ENCODE measurements at places on chromosomes 1 and 21. TPM values are rescaled to one million over a fixed set of nuclear protein-coding genes. Genes with fewer than 3 reads are reported as not detected.

DNA sequence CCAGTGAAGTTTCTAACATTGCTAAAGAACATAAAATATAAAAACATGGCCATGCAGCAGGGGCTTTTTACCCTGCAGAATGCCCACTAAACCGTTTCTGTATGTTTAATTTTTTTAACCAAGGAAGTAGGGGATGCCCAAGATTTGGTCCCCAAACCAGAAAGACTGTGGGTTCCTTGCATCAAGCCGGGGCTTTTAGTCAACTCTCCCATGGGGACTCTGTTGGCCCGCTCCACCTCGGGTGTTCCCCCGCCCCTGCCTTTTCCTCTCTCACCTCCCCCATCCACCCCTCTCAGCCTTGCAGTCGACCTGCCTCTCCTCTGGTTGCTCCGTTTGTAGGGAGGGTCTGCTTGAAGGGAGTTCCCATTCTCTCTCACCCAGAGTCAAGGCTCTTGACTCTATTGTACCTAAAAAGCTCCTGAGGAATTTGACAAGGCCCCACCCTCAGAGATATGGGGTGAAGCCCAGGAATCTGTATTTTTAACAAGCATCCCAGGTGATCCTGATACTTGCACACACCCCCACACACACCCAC is 117.5 kb downstream of the TOMM20 start:
- peak overlapping the region; percentile 66 for H3K27ac ChIP-seq
- no peaks in the 10 kb centered on the region for H3K27me3 ChIP-seq
- no peak overlapping the region for H3K4me3 ChIP-seq
- H3K36me3 ChIP-seq: no peaks in the 10 kb centered on the region

Gene KCNE1
- total RNA-seq: 11.9 TPM

DNA sequence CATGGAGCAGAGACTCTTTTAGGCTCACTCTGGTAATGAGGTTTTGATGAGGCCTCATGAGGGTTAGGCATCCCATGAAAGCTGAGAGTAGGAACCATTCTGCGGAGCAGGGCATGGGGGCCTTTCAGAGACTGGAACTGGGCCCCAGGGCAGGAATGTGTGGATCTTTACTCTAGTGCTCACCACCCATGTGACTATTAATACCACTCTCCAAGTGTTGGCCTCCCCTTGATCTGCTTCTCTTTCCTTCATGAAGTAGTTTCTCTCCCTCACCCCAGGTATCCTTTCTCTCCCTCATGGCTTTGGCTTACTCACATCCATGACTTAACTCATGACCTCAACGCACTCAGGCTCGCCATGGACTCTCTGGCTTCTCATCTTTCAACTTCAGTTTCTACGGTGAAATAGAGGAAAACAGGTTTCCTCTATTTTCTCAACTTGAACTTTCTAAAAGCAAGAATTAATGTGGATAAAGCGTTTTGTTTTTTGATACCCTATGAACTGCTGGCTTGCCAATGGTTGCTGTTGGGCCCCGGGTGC is 50.5 kb upstream of the GADD45A start:
- H3K27me3 ChIP-seq: no peaks in the 10 kb centered on the region
- no peak for DNase-seq
- H3K27ac ChIP-seq: no peak overlapping the region
- H3K4me1 ChIP-seq: no peaks in the 10 kb centered on the region

DNA sequence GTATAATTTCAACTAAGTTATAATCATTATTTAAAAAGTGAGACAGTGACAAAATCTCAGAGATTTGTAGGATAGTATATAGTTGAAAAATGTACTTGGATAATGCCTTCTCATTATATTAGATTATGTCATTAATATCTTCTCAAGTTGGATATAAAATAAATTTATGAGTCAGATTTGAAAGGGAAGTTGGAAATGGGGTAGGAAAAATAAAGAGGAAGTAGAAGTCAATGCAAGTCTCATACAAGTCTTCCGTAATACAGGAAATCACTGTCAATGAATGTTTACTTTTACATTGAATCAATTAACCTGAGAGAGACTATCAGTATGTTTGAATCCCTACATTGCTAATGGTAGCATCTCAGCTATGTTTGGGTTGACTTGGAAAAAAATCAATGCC is 16.2 kb upstream of the RNPC3 start:
- no peaks in the 10 kb centered on the region for H3K36me3 ChIP-seq
- no peak overlapping the region for H3K27ac ChIP-seq

- no peak overlapping the region for H3K4me3 ChIP-seq
- H3K27ac ChIP-seq: peak overlapping the region; percentile 34
- no peak for DNase-seq
- no peaks in the 10 kb centered on the region for H3K27me3 ChIP-seq
Observed at GRCh38 chr1:108896146-108897145, 19.7 kb downstream of the GPSM2 start.

Gene TPTE
- total RNA-seq: not detected

DNA sequence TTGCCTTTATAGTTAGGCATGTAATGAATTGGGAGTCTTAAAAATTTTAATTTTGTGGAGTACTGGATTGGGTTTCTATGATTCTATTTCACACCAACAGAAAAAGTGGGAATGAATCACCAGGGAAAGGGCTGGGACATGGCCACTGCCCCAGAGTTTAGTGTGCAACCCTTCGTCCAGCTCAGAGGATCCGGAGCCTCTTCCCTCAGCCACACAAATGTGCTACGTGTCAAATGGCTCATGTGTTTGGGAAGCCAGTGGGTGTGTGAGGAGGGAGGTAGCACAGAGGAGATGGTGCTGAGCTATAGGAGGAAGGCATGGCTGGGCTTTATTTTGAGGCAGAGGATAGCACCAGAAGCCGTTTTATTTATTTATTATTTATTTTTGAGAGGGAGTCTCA is 247.3 kb downstream of the SIPA1L2 start:
- no peaks in the 10 kb centered on the region for H3K4me1 ChIP-seq
- no peak overlapping the region for H3K4me3 ChIP-seq
- H3K27me3 ChIP-seq: no peaks in the 10 kb centered on the region
- no peaks in the 10 kb centered on the region for H3K36me3 ChIP-seq
- H3K27ac ChIP-seq: no peak overlapping the region
- no peak for DNase-seq

DNA sequence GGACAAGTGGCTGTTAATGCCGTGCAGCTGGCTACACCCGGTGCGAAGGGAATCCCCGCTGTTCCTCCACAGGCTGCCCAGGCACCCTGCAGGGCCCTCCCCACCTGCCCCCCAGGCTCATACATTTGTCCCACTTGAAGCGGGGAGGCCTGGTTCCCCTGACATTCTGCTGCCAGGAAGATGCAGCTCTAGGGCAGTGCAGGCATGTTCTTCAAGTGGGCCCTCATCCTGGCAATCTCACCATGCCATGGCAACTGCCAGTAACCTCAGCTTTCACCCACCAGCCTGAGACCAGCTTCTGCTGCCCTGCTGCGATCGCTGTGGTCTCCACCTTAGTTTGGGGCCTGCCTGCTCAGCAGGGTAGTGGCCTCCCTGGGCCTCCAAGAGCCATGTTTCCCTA is 151.9 kb upstream of the COL6A1 start:
- no peaks in the 10 kb centered on the region for H3K27me3 ChIP-seq
- peaks cover 14% of the 10 kb centered on the region for H3K4me1 ChIP-seq
- no peak for DNase-seq
- H3K27ac ChIP-seq: peak overlapping the region; percentile 52

GRCh38 chr1:193335806-193336428 is 149.5 kb upstream of the B3GALT2 start:
- no peaks in the 10 kb centered on the region for H3K36me3 ChIP-seq
- H3K4me3 ChIP-seq: no peak overlapping the region
- no peaks in the 10 kb centered on the region for H3K27me3 ChIP-seq
- DNase-seq: no peak
- peaks cover 3% of the 10 kb centered on the region for H3K4me1 ChIP-seq

GRCh38 chr1:94832446-94832845 is 12.3 kb downstream of the SLC44A3 start:
- peaks cover 4% of the 10 kb centered on the region for H3K36me3 ChIP-seq
- DNase-seq: no peak
- H3K27me3 ChIP-seq: no peaks in the 10 kb centered on the region
- H3K4me3 ChIP-seq: no peak overlapping the region
- H3K27ac ChIP-seq: no peak overlapping the region
- no peaks in the 10 kb centered on the region for H3K4me1 ChIP-seq

DNA sequence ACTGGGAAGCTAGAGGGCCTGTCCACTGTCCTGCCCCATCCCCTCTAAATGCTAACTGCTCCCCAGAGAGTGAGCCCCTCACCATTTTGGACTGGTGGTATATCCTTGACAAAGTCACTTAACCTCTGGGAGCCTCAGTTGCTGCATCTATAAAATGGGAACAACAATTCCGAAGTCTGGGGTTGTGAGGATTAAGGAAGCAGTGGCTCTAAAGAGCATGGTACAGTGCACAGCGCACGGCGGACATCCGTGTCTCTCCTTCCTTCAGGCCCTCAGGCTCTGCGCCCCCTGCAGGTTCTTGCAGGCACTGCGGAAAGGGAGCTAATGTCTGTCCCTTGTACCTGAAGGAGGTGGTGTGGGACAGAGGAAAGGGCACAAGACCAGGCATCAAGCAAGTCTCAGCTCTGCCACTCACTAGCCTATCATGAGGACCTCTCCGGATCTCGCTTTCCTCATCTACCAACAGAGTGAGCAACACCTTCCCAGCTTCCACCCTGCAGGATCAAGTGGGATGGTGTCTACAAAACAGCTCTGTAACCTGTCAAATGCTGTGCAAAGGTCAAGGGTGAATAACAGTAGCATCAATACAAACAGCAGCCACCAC is 20.1 kb downstream of the ECE1 start:
- H3K4me1 ChIP-seq: peaks cover 53% of the 10 kb centered on the region
- peak; percentile 70 for DNase-seq
- peaks cover 4% of the 10 kb centered on the region for H3K36me3 ChIP-seq
- H3K4me3 ChIP-seq: no peak overlapping the region
- H3K27me3 ChIP-seq: no peaks in the 10 kb centered on the region
- H3K27ac ChIP-seq: no peak overlapping the region

GRCh38 chr1:58622571-58622970 is 45.5 kb upstream of the TACSTD2 start:
- H3K4me1 ChIP-seq: peaks cover 31% of the 10 kb centered on the region
- no peaks in the 10 kb centered on the region for H3K27me3 ChIP-seq
- no peak overlapping the region for H3K27ac ChIP-seq

GRCh38 chr21:29005696-29006095 is 13.0 kb upstream of the LTN1 start:
- no peak for DNase-seq
- no peaks in the 10 kb centered on the region for H3K27me3 ChIP-seq
- no peaks in the 10 kb centered on the region for H3K4me1 ChIP-seq
- H3K36me3 ChIP-seq: peaks cover 7% of the 10 kb centered on the region
- H3K4me3 ChIP-seq: no peak overlapping the region
- no peak overlapping the region for H3K27ac ChIP-seq

DNA sequence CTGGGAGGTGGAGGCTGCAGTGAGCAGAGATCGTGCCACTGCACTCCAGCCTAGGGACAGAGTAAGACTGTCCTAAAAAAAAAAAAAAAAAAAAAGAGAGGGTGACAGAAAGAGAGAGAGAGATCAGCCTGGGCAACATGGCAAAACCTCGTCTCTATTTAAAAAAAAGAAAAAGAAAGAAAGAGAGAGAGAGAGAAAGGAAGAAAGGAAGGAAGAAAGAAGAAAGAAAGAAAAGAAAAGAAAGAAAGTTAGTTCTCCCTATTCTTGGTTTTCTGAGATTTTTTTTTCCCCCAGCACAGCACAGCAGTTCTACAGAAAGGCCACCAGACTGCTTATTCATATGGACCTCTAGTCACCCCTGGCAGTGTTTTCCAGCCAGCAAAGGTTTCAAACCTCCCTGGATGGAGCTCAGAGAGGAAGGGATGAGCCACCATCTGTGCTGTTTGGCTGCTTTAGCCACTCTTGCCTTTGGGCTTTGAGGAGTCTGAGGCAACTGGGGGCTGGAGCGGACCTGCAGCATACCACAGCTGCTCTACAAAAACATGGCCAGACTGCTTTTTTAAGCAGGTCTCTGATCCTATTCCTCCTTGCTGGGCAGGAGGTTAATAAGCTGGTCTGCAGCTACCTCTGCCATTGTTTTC is 10.6 kb downstream of the S100A6 start:
- no peak overlapping the region for H3K4me3 ChIP-seq
- H3K27ac ChIP-seq: no peak overlapping the region
- H3K36me3 ChIP-seq: no peaks in the 10 kb centered on the region
- H3K27me3 ChIP-seq: no peaks in the 10 kb centered on the region

Gene ZNF593OS
- not detected for total RNA-seq

DNA sequence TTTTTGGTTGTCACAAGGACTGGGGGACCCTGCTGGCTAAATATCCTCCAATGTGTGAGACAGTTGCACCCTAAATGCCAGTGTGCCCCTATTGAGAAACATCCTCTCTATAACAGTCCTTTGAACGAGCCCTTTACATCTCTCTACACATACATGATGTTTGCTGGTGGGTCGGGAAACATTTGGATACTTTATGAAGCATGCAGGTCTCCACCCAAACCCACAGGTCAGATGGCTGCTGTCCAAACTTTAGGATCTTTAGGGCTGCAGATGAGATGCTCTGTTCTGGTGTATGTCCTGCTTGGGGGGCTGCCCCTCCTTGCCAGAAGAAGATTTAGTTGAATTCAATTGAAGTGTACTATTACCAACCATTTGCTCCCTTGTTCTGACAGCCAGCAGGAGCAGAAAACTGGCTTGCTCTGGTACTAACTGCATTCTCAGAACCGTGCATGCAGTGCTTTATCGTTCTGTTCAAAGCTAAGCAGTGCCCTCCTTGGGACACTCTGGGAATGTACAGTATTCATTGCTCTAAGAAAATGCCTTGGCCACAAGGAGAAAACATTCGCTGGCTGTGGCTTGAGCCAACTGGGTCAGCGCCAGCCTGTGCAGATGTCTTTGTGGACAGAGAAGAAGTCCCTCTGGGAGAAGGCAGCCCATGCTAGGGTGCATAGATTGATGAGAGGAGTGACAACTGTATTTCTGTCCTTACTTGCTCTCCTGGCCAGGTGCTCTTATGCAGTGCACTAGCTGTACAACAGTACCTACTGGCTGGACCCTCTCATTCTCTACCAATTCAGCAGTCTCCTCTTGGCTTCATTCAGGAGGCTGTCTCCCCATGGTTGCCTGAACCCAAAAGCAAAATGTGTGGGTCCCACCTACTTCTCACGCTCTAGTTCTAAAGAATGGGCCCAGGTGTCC is 61.4 kb upstream of the DIRAS3 start:
- DNase-seq: no peak
- no peaks in the 10 kb centered on the region for H3K27me3 ChIP-seq
- no peaks in the 10 kb centered on the region for H3K36me3 ChIP-seq

Gene GOLT1A
- total RNA-seq: 18.5 TPM

- DNase-seq: no peak
- H3K4me3 ChIP-seq: no peak overlapping the region
- H3K27ac ChIP-seq: no peak overlapping the region
- no peaks in the 10 kb centered on the region for H3K27me3 ChIP-seq
Observed at GRCh38 chr1:110982320-110982719, 18.6 kb upstream of the LRIF1 start.

Gene PHACTR4
- total RNA-seq: 28.8 TPM

GRCh38 chr1:160855181-160855981 is 7.3 kb downstream of the CD244 start:
- peak overlapping the region; percentile 1 for H3K27ac ChIP-seq
- H3K4me3 ChIP-seq: no peak overlapping the region
- no peak for DNase-seq
- no peaks in the 10 kb centered on the region for H3K27me3 ChIP-seq
- no peaks in the 10 kb centered on the region for H3K4me1 ChIP-seq

Gene PLEKHN1
- 11.5 TPM for total RNA-seq
